ENCODE measurements at places on chromosomes 7 and 10. TPM values are rescaled to one million over a fixed set of nuclear protein-coding genes. Genes with fewer than 3 reads are reported as not detected.

Gene HOXA5
- polyA plus RNA-seq = 35.3 TPM

Gene LANCL2
- 16.6 TPM for polyA plus RNA-seq

Gene UFSP1
- polyA plus RNA-seq = not detected

Gene NFKB2
- polyA plus RNA-seq = 15.7 TPM

Gene CRYGN
- polyA plus RNA-seq = 0.33 TPM

Gene AQP1
- polyA plus RNA-seq = 135 TPM

Gene ARHGAP22
- 1.4 TPM for polyA plus RNA-seq

Gene AKR1C8
- polyA plus RNA-seq = not detected

Gene DPYSL4
- polyA plus RNA-seq = 2.0 TPM

Gene PTPRN2
- 2.1 TPM for polyA plus RNA-seq

Gene PDZD8
- polyA plus RNA-seq = 19.3 TPM

Gene ACTR1A
- 86.0 TPM for polyA plus RNA-seq

Measured in muscle of arm (tissue), 14 donors.